Neural progenitor cell (in vitro differentiated cells): ENCODE measurements at places on chromosomes 12 and 14. TPM values are rescaled to one million over a fixed set of nuclear protein-coding genes. Genes with fewer than 3 reads are reported as not detected.

Gene CLEC4C
- total RNA-seq = not detected in 2 replicates

GRCh38 chr14:42045383-42045782 lies 438.7 kb downstream of the LRFN5 start:
- DNase-seq = no peak

GRCh38 chr14:43591776-43592175 lies 915.3 kb downstream of the FSCB start:
- no peak for DNase-seq

GRCh38 chr12:108939594-108939993 lies 59.7 kb downstream of the DAO start:
- peak; percentile 56 for DNase-seq

DNA sequence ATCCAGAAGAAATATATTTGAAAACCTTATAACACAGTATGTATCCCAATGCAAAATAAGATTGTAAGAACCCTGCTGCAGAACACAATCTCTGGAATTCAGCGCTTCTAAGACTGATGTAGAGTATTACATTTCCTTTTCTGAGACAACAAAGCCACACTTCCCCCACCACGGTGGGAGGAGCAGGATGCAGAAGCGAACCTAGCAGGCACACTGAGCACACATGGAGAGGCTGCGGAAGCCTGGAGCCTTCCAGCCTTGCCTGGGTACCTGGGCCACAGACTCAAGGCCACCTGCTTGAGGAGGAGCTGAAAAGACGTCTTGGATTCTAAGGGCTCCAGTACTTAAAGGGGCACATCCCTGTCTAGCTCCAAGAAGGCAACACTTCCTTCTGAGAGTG lies 46.4 kb downstream of the TCHP start:
- DNase-seq = peak; percentile 69

- no peak for DNase-seq
These were observed 57.0 kb downstream of the ZFP36L1 start for GRCh38 chr14:68735856-68736255.

GRCh38 chr12:96193725-96194575 lies at the start of gene ELK3:
ELK3 (plus strand) TSS chr12:96194375.
- DNase-seq = peak; percentile 71

DNA sequence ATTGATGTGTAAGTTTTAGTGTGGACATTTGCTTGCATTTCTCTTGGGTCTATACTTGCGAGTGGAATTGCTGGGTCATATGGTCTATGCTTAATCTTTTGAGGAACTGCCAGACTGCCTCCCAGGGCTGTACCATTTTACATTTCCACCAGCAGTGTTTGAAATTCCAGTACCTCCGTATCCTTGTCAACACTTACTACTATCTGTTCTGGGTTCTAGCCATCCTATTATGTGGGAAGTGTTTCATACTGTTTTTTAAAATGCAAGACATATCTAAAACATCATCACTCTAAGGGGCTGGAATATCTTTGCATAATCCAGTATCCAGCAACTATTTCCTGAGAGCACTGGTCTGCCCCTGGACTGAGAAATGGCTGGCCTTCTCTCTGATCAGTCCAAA lies 80.2 kb upstream of the RIN3 start:
- no peak for DNase-seq
